Stimulated activated CD4-positive, alpha-beta T cell treated with anti-CD3 and anti-CD28 coated beads, Interleukin-2, amount 100 ng/mL, for 4 hours (primary cell): ENCODE measurements at places on chromosomes 11 and 22.

DNA sequence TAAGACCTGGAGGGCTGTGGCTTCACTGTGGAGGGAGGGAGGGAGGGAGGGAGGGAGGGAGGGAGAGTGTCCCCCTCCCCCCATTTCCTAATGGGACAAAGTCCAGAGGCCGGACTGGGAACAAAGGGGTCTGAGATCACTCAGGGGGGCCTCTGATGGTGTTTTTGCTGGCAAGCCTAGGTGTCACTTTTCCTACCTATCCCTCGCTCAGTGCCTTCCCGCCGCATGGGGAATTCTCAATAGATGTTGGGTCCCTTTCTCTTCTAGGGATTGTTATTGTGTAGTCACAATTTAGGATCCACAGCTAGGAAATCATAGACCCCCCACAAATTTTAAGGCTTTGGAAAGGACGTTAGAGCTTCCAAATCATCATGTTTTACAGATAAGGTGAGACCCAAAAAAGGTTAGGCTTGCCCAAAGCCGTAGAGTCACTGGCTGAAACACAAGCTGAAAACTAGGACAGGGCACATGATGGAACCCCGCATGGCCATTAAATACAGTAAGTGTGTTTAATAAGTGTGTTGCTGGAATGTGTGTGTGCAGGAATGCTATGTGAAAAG lies 4.8 kb upstream of the FTH1 start:
- no peak for DNase-seq

DNA sequence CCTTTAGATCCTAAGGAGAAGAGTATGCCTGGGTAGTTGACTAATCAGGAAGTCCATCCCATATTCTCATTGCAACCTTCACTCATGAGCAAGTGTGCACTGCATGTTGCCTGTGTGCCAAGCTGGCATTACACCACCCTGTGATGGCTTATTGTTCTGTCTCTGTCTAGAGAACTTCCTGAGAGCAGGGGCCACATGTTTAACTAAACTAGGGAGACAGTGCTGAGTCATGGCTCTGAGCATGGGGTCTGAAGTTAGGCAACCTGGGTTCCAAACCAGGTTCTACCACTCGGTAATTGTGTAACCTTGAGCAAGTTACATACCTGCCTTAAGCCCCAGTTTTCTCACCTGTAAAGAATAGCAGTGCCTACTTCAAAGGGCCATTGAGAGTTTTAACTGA lies 39.6 kb downstream of the CSNK2A3 start:
- DNase-seq: no peak

DNA sequence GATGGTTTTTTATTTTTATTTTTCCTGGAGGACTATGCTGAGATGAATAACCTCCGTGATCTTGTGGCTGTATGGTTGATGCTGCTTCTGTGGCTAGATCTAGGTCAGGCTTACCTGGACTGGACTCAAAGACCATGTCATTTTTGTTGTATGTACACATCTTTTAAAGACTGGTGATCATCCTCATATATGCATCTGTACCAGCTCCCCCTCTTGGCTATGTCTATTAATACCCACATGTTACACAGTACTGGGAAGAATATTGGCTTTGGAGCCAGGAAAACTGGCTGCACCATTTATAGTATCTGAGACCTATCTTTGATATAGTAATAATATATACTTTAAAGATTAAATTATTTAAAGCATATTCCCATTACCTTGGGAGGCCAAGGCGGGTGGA lies 18.4 kb upstream of the PITPNB start:
- no peak for DNase-seq

GRCh38 chr11:56163804-56164203 lies 3.7 kb upstream of the OR8K5 start:
- no peak for DNase-seq

GRCh38 chr11:4138497-4138896 lies 43.9 kb downstream of the RRM1 start:
- no peak for DNase-seq

DNA sequence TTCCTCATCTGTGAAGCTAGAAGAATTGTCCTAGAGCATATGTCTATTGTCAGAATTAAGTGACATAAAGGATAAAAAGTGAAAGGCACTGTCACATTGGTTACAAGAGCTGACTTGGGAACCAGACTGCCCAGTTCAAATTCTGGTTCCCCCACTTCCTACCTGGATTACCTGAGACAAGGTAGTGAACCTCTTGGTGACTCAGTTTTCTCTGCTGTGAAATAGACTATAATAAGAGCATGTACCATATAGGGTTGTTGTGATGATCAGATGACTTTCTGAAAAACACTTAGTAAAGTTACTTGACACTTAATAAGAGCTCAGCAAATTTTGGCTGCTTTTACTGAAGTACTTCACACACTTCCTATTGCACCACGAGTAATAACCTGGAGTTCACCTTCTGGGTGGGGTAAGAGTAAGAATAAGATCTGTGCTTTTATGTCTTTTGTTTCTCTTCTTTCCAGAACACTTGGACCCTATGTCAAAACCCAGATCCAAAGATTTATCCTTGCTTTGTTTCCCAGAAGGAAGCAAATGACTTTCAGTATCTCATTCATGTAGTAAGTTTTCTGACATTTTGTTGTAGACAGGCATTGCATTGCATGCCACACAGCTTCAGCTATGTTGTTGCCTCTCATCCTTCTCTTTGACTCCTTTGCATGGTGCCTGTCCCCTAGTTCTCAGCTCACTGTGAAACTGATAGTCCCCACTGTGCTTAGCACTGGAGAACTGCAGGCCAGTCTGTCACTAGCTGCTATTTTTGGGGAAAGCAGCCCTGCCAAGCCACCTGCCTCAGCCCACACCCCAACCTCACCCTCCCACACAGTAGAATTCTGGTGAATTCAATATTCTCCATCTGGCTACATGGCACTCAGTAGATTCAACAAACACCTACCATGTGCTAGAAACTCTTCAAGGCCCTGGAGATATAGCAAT lies 121.8 kb upstream of the POU2AF2 start:
- DNase-seq: no peak

GRCh38 chr11:59180168-59180776 lies 8.3 kb downstream of the DTX4 start:
- no peak for DNase-seq

DNA sequence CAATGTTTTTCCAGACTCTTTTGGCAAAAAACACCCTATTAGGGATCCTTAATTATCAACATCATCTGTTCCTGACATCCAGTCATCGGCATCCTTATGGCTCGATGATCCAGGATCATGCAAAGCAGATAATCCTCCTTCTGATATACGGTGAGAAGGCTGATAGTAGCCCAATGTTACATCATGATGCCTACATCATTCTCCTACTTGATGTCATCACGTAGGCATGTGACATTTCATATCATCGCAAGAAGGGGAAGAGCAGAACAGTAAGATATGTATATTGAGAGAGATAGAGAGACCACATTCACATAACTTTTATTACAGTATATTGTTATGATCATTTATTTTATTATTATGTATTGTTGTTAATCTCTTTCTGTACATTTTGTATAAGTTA lies 168.6 kb downstream of the ADAMTS15 start:
- no peak for DNase-seq
